ENCODE measurements at places on chromosomes 16 and 17.

GRCh38 chr17:67178555-67178954, 66.4 kb downstream of the HELZ start:
- DNase-seq, result no peak

DNA sequence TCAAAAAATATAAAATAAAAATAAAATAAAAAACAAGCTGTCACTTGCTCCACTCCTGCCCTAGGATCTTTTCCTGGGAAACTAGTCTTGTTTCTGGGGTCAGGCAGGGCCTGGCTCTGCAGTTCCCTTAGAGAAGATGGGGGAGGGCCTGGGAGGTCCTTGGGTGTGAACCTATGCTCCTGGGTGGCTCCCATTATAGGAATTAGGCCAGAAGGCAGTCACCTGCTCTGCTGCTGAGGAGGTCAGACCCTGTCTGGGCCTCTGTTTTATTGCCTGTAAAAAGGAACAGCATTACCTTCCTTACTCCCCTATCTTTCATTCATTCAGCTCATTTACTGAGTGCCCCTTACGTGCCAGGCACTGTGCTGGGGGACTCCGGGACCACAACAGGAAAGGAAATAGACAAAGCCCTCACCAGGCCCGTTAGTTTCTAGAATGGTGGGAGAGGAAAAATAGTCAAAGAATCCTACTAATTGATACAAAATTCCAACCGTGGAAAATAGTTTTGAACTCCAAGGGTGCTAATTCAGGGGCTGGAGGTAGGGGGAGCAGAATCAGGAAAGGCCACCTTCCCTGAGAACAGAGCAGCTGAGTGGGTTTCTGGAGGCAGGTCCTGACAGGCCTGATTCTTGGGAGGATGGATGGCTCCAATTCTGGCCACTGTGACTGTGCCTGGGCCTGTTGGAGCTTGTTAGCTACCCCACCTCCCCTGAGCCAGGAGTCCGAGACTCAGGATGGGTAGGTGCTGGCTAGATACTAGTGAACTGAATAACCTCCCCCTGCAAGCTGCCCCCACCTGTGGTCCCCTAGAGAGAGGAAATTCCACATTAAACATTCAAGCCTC, 1.3 kb upstream of the SLC46A1 start:
- no peak for DNase-seq

DNA sequence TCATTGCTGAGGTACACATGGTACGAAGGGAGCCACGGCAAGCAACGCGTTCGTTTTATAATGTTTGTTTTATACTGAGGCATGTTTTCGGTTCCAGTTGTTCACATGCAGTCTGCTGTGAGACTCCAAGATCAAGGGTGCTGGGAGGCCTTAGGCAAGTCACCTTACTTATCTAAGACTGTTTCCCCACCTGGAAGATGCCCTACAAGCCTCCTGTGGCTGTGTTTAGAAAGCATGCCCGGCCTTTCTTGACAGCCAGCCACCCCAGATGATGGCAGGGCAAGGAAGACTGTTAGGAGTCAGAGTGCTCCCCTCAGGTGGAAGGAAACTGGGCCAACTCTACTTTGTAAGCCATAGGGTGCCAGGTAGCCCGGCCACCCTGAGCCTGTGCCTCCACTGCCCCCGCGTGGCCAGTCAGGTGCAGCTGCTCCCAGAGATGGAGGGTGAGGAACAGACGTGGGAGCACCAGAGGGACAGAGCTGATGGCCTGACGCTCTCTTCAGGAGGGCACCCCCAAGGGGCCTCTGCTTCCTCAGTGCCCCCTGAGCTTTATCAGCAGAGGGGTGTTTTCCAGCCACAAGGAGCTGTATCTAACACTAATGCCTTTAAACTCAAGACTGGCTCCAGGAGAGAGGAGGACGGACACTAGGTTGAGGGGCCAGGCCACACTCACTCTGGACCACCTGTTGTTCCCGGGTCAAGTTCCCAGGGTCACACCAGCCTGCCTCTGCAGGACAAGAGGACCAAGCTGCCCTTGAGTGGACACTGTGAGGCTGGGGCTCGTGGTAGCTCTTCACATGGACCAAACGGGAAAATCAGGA, 5.4 kb downstream of the NAT9 start:
- DNase-seq, result peak; percentile 60

GRCh38 chr16:29940656-29941055, 14.6 kb upstream of the KCTD13 start:
- no peak for DNase-seq

DNA sequence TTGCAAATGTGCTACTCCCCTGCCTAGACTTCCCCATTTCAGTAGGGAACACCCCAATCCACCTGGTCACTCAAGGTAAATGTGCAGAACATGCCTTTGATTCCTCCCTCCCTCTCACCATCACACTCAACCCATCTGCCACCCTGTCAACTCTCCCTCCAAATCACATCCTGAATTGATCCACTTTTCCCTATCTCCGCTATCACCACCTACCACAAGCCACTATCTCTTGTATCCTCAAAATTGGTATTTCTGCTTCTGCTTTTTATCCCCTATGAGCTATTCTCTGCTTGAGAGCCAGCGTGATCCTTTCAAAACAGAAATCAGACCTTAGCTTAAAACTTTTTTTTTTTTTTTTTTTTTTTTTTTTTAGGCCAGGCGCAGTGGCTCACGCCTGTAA, 5.4 kb upstream of the NOL11 start:
- DNase-seq, result no peak

DNA sequence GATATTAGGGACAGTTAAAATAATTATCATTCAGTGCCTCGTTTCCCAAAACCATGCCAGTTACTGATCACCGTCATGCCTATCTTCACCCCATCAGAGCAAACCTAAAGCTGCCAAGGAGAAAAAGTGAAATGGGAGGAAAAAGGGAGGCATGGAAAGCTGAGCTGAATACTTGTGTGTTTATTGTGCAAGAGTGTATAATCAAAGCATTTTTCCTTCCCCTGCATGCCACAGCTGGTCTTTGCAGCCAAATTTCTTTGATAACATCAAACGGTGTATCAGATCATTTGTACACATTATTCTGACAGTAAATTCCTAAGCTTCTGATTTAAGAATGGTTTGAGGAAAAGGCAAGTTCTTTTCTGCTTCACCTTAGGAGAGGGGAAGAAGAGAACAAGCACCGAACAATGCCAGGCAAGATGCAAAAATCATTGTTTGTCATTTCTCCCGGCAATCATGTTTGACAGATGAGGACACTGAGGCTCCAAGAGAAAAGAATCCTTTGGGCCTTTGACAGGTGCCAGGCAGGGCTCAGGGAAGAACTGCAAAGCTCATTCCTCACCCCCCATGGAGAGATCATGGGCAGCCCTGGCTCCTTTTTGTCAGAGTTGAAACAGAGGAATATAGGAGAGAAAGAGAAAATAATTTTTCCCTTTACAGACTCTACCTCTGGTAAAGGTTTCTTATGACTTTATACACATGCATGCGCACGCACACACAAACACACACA, 51.4 kb upstream of the ARHGAP44 start:
- DNase-seq, result no peak

- DNase-seq, result no peak
Measured at GRCh38 chr17:27315796-27316465, 22.0 kb downstream of the WSB1 start.

- no peak for DNase-seq
Measured at GRCh38 chr16:9922441-9922840, 259.8 kb downstream of the GRIN2A start.

- no peak for DNase-seq
Measured at GRCh38 chr16:57127836-57128235, 35.5 kb downstream of the CPNE2 start.

DNA sequence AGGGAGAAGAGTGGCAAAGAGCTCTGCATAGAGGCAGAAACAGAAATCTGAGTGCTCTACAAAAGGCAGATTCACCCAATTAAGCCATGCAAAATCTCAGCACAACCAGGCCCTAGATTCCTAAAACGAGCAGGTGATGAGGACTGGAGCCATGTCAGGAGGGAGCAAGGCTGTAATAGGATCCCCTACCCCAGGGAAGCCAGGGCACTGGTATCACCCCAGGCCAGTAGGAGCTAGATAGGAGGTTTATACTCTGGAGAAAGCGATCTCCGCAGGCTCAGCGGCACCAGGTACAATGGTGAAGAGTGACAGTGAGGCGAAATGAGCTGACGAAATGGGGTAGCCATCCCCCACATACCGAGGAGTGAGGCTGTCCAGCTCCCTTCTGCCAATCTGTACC, 171.5 kb downstream of the PARN start:
- DNase-seq, result no peak

DNA sequence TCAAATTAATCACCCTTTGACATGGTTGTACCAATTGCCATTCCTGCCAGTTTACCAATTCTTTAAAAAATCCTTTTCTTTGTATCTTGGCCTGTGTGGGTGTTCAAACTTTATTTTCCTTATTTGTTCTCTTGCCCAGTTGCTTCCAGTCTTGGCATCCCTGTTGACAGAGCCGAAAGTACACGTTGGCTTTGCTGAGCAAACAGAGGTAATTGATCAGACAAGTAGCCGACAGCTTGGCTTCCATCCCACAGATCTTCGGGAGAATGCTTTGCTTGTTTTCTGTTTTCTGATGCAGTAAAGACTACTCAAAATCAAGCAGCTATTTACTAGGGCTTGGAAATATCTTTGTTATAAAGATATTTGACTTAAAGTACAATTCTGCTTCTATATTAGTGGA, 506.8 kb upstream of the SALL1 start:
- DNase-seq, result no peak

- DNase-seq, result no peak
Measured at GRCh38 chr16:84460406-84461028, 43.9 kb downstream of the MEAK7 start.

- DNase-seq, result peak; percentile 54
Measured at GRCh38 chr16:12426122-12426521, 377.6 kb downstream of the CPPED1 start.

DNA sequence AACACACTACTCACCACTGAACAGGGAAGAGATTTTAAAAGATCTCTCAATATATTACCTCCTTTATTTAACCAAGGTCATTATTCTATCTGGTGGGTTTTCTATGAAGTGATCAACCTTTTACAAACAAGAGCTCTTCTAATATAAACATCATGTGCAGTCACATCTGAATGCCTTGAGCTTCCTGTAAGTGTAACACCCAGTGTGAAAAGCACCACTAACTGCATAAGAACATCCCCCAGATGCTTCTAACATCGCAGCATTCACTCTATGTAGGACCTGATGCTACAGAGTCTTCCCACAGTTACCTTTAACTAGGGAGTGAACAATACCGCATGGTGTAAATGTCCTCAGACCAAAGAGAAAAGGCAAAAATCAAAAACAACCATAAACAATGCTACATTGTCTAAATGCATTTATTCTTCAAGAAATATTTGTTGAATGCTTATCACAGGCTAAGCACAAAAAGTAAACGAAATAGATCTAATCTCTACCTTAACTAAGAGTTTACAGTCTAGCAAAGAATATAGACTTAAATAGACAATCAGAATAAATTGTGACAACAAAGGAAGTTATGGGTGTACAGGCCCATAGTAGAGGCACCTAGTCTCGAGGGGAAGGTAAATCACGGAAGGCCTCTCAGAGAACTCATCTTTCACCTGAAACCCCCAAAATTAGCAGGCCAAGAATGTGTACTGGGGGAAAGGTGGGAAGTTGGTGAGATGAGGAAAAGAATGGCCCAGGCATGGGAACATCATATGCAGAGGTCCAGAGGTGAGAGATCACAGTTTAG, 16.2 kb downstream of the SKAP1 start:
- no peak for DNase-seq

GRCh38 chr17:77649717-77650211, 308.7 kb upstream of the TNRC6C start:
- DNase-seq, result no peak

DNA sequence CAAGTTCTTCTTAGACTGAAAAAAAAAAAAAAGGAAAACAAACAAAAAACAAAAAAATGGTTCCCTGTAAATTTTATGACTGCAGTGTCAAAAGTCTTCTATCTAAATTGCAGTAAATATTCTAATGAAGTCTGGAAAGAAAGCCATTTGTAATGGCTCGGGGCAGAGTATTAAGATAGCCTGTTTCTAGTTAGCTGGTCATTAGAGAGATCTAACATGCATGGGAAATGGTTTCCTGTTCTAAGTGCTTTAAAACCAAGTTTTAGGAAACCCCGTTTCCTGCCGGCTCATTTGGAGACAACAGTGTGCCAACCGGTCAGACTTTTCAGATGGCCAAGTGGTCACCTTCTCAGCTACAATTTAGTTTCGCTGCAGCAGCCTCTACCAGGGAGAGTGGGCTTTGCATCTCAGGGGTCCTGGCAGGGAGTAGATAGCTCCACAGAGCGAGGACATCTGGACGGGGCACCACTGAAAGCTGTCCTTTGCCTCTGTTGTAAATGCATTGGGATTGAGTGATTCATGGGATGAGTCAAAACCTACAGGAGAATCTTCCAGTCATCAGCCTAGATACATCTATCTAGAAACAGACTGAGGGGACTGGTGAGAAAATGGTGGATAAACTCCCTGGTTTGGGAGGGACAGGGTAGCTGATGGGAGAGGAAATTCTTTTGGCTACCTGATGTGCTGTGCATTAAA, 473.2 kb upstream of the SALL1 start:
- DNase-seq, result no peak

GRCh38 chr17:34474706-34475105, 104.7 kb upstream of the TMEM132E start:
- DNase-seq, result no peak

DNA sequence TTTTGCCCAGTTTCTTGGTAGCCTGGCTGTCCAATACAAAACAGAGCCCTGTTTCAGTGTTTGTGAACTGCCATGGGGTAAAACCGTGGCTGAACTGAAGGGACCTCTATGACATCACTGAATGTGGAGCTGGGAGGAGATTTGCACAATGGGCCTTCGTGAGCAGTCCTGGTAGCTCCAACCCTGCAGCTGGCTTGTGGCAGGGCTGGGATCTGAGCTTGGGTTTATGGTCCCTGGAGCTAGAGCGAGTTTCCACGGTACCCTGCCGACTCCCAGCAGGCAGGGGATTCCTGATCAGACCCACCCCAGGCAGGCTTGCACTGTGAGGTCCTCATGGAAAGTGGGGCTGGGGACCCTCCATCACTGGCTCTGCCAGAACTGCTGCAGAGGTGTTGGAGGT, 247.0 kb downstream of the GSG1L start:
- DNase-seq, result no peak

- peak; percentile 63 for DNase-seq
Measured at GRCh38 chr17:3935140-3935542, 18.9 kb upstream of the P2RX1 start.

All from retina (tissue), 1 donor.